ENCODE measurements at places on chromosomes 11 and 22.
A peak's percentile ranks its signal among the peaks of the same experiment; 100 is the strongest.

DNA sequence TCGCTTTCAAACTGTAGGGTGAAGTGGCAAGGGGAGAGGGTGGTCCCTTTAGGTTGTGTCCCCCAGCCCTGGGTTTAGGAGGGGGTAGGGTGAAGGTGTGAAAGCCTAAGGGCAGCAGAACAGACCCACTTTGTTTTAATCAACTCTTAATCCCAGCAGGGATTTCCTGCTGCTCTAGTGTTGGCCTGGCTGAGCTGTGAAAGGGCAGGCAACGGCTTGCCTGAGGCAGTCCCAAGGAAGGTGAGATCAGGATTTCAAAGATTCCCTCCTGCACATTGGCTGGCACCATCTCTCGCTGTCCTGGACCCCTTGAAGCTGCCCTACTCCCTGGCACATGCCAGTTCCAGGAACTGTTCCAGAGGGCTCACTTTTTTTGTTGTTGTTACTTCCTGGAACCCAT, 221.3 kb downstream of the INSC start:
- no peak for DNase-seq

GRCh38 chr11:2530855-2531200, 86.0 kb downstream of the KCNQ1 start:
- DNase-seq = no peak

GRCh38 chr11:116471608-116472256, 301.1 kb downstream of the BUD13 start:
- DNase-seq = peak; percentile 8

DNA sequence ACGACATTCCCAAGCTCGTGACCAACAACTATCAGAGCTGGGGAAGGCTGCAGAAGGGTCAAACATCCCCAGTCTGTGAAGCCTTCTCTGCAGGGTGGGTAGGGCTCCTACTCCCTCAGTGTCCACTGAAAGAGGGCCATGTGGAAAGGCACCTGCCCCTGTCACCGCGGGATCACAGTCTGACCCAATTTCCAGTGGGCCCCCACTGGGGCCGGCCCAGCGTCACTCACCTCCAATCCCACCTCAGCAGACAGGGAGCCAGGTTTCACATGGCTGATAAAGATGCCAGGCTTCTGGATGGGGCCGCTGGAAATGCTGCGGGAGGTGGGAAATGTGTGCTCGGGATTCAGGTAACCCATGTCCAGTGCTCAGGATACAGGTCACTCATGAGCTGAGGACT, 20.0 kb downstream of the USH1C start:
- no peak for DNase-seq

GRCh38 chr11:12888525-12889158, 120.5 kb upstream of the RASSF10 start:
- DNase-seq = peak; percentile 76

DNA sequence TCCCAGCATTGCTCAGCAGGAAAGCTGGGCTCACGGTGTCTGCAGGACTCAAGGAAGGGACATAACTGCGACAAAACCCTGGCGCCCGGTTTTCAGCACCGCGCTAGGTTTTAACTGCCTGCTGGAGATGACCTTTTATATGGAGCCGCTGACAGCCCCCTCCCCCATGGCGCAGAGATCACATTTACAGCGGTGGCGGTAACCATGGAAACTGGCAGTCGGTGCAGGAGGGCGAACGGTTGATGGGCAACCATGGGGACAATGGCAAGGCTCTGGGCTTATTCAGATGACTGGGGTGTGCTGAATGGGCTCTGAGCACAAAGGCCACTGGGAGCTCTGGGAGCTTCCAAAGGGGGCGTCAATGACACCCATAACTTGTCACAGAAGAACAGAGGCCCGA, 37.2 kb downstream of the CELSR1 start:
- no peak for DNase-seq

- DNase-seq = no peak
Measured at GRCh38 chr11:93704237-93704636, 37.1 kb downstream of the TAF1D start.

- no peak for DNase-seq
Measured at GRCh38 chr22:30556388-30556787, 9.8 kb upstream of the SEC14L6 start.

GRCh38 chr22:25172153-25172552, 27.5 kb upstream of the CRYBB3 start:
- DNase-seq = no peak

GRCh38 chr11:121054266-121054665, 30.4 kb downstream of the TBCEL start:
- no peak for DNase-seq

DNA sequence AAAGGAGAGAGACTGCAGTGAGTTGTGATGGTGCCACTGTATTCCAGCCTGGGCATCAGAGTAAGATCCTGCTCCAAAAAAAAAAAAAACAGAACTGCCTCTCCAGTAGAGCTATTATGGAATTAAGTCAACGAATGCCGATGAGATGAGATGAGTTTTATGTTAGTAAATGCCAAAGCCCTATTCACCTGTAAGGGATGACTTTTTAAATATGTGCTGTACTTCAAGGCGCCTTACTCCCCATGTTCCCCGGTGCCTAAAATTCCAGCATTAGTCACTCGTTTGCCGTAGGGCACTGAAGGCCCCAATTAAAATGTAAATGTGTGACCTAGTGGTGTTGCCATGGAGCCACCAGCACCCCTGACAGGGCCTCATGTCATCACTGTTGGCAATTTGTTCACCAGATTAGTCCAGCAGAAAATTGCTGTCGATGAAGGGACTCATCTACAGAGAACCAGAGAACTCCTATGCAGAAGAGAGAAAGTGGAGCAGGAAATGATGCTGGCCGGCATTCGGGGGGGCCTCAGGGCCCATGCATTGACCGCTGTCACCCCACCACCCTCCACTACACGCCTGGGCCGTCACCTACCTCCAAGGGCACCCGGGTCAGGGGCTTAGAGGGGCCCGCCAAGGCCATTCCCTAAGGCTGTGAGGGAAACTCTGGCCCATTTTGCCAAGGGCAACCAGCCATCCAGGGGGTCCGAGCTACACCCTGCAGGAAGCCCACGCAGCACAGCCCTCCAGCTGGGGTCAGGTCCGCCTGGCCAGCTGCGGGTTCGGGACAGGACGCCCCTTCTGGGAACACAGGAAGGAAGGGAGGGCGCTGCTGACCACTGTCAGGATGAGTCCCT, 17.8 kb downstream of the LIF start:
- no peak for DNase-seq

DNA sequence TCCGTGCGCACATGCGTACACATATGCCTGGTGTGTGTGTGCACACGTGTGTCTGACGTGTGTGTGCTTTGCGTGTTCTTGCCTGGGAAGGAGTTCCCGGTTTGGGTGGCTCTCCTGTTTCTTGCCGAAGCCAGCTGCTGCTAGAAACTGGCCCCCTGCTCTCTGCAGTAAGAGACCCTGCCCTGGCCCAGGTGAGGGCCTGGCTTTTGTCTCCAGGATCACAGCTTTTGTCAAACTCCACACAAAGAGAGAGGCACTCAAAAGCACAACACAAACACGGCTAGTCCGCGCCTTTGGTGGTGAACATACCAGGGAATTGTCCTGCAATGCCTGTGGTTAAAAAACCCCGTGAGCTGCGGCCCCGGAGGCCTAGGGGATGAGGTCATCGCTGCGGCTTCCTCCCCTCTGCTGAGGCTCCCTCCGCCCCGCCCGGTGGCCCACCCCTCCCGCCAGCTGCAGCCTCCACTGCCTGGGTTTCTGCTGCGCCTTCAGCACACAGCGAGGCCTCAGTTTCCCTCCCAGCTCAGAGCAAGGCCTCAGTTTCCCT, 88.9 kb downstream of the KCNQ1 start:
- DNase-seq = peak; percentile 78

GRCh38 chr11:46599340-46600193, 5.7 kb upstream of the AMBRA1 start:
- DNase-seq = no peak

GRCh38 chr11:71178076-71178475, 74.3 kb downstream of the SHANK2 start:
- DNase-seq = no peak

DNA sequence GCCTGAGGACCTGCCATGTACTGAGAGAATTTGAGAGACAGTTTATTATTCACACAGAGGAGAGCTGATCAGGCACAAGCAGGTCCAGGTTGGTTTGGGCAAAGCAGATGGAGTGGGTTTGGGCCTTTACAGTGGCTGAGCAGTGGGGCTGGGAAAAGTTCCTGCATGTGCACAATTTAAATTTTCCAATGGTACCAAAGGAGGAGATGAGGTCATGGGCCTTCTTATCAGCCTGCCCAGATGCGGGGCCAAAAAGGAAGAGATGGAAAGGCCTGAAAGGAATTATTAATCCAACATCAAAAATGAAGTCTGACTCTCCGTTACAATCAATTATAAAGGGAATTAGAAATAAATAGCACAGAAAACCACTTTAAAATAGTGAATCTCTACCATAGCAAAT, 367.6 kb downstream of the TMEM135 start:
- no peak for DNase-seq

DNA sequence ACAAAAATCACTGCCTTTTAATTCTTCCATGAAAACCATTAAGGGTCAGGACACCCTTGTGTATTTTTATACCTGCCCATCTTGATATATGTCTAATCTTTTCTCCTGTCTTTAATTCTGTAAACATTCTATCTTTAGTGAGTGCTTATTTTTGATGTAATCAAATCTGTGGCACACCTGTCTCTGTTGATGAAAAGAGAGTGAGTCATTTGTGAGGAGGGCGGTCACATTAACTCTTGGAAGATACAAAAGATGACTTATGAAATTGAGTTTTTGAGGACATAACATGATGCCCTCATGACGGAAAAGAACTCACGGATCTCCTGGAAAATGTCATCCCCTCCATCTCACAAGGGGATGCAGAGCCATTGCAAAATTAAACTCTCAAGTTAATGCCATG, 206.5 kb upstream of the PGR start:
- no peak for DNase-seq

DNA sequence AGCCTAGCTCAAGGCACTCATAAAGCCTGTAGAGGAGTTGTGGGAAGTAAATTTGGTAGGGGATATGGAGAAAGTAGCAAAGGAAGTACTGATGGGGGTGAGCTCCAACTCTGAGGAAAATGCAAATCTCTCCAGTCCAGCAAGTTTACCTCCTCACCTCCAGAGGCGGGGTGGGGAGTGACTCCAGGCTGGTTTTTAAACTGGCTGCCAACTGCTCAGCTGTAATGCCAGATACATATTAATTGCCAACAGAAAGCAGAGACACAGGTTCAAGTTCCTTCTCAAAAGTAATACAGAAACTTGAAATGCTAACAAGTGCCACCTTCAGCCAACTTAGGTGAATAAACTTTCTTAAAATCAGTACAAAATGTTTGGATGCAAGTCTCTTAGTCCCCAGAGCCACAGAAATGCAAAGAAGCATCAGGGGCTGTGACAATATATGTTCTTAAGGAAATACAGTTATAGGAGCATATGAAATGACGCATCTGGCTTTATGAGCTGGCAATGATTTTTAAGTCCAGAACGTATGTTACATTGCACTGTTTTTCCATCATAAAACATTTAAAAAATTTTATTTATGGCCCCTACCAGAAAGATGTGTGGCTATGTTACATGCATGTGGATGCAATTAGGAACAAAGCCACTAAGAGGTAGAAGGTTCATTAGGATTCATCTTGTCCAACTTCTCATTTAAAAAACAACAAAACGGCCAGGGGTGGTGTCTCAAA, 436.4 kb upstream of the CCDC90B start:
- DNase-seq = no peak

DNA sequence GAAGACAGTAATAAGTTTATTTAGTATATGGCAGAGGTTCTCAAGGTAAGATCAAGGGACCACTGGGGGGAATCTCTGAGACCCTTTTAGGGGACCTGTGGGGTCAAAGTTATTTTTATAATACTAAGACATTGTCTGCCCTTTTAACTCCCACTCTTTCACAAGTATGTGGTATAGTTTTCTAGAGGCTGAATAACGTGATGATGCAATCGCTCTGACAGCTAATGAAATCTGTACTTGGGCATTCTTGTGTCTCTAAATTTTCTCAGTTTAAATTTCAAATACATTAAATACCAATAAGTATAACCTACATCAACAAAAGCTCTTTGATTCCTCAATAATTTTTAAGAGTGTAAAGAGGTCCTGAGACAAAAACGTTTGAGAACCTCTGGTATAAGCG, 147.9 kb downstream of the ATG16L2 start:
- no peak for DNase-seq

GRCh38 chr11:65903068-65903481, 2.9 kb upstream of the FOSL1 start:
- no peak for DNase-seq

- no peak for DNase-seq
Measured at GRCh38 chr11:64216879-64217278, 9.1 kb downstream of the TRPT1 start.

DNA sequence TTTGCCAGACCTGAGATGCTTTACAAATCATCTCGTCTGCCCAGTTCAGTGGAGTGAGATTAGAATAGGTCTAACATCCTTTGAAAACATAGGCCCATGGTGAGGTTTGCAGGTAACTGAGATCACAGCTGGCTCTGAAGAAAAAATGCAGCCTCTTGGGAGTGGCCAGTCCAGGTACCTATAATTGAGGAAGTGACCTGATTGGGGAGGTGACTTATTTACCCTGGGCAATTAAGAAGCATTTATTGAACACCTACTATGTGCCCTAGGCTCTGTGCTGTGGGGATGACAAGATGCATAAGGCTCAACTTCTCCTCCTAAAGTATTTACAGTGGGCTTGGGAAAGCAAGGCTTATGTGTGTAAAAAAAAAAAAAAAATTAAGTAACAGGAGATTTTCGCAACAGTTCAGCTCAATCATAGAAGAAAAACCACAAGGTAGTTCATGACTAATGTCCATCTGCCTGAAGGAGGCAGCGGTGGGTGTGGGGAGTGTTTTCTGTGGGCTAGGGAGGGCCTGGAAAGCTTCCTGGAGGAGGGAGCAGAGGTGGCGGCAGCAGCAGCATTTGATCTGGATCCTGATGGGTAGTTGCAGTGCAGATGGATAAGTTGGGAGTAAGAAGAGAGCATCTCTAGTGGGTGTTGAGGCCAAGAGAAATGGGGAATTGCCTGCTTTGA, 16.1 kb downstream of the MICAL2 start:
- DNase-seq = no peak

- no peak for DNase-seq
Measured at GRCh38 chr11:19994672-19995071, 165.6 kb downstream of the DBX1 start.

- DNase-seq = no peak
Measured at GRCh38 chr22:43851979-43852307, 10.4 kb downstream of the SULT4A1 start.

DNA sequence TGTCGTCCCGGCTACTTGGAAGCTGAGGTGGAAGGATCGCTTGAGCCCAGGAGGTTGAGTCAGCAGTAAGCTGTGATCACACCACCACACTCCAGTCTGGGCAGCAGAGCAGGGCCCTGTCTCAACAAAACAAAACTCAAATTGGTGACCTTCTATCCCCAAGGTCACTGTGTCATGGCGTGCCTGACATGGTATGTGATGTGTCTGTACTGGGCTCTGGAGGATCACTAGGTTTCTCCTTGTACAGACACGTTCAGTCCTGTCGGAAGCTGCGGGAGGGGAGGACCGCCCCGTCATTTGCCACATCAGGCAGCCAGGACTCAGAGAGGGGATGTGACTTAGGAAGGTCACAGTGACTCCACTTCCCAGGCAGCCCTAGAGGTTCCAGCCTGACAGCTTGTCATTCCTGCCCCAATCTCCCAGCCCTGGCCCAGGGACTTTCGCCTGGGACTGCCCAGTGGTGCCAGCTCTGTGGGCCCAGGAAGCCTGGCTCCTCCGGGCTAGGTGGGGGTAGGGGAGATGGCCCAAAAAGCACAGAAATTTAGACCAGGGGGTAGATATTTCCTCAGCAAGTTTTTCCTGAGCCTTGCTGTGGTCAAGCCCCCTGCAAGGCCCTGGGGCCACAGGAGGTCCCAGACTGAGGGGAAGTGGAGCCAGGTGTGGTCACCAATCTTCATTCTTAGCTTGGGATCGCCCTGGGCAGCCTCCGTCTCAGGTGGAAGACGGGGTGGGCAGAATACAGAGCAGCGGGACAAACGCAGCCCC, 53.2 kb downstream of the TRIOBP start:
- DNase-seq = no peak
